Activated CD4-positive, alpha-beta T cell treated with anti-CD3 and anti-CD28 coated beads, Interleukin-2, amount 10 ng/mL, durations not matched to agents 24 days and 14 days (primary cell): ENCODE measurements at places on chromosomes 1 and 21. TPM values are rescaled to one million over a fixed set of nuclear protein-coding genes. Genes with fewer than 3 reads are reported as not detected.

Gene KPRP
- not detected in 2 replicates for total RNA-seq

DNA sequence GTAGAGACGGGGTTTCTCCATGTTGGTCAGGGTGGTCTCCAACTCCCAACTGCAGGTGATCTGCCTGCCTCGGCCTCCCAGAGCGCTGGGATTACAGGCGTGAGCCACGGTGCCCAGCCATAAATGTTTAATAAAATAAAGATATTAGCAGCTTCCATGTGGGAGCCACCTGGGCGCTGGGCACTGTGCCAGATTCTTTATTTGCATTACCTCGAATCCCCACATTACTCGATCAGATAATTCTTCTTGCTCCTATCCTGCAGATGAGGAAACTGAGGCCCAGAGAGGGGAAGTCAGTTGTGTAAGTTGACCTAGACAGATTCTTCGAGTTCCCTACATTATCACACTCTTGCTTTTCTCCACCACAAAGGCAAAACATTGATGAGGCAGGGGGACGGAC is 24.9 kb upstream of the TENT5B start:
- H3K36me3 ChIP-seq, result no peaks in the 10 kb centered on the region
- no peak overlapping the region for H3K4me3 ChIP-seq
- H3K27ac ChIP-seq, result no peak overlapping the region
- no peak for DNase-seq

GRCh38 chr1:31934706-31935629 is 3.2 kb downstream of the PTP4A2 start:
- H3K4me3 ChIP-seq, result peak overlapping the region; percentile 95
- peak overlapping the region; percentile 93 for H3K27ac ChIP-seq
- peaks cover 74% of the 10 kb centered on the region for H3K4me1 ChIP-seq

Gene SLC16A4
- 0.43 and 0.44 TPM in 2 replicates for total RNA-seq
